Hippocampal formation (tissue), 2 donors: ENCODE measurements at places on chromosomes 13 and 19.

DNA sequence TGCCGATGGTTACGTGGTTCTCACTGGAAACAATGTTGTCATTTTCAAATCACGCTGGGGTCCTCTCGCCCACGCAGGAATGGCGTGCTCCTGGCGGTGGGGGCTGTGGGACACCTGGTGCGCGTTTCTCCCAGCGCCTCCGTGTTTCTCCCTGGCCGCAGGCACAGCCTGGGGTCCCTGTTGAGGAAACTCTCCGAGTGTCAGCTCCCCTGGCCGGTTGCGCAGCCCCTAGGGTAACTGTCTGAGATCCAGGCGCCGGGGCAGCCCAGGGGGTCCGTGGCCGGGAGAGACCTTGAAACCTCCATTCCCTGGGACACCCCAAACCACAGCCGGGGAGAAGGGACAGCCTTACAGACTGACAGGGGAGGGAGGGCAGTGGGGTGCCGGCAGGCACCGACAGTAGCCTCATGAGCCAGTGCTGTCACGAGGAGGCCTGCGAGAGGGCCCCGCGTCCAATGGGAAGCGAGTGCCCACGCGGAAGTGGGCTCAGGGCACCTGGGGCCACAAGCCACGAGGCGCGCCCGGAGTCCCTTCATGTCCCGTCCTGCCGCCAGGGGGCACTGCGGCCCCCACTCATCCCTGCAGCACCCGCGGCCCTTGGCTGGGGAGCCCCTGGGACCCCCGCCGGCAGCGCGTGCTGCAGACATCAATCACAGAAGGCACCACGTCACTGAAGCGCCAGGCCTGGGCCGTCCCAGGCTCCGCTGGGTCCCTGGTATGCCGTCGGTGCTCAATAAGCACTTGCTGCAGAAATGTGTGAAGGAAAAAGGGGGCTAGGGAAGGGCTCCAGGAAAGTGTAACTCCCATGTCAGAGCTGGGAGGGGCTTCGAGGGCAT lies 9.5 kb downstream of the ADAMTSL5 start:
- DNase-seq: peak; percentile 32

DNA sequence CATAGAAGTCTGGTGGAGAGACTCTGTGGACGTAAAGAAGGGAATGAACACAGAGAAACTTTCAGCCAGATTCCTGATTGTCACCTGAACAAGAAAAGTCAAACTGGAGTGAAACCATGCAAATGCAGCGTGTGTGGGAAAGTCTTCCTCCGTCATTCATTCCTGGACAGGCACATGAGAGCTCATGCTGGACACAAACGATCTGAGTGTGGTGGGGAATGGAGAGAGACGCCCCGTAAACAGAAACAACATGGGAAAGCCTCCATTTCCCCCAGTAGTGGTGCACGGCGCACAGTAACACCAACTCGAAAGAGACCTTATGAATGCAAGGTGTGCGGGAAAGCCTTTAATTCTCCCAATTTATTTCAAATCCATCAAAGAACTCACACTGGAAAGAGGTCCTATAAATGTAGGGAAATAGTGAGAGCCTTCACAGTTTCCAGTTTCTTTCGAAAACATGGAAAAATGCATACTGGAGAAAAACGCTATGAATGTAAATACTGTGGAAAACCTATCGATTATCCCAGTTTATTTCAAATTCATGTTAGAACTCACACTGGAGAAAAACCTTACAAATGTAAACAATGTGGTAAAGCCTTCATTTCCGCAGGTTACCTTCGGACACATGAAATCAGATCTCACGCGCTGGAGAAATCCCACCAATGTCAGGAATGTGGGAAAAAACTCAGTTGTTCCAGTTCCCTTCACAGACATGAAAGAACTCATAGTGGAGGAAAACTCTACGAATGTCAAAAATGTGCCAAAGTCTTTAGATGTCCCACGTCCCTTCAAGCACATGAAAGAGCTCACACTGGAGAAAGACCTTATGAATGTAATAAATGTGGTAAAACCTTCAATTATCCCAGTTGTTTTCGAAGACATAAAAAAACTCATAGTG lies 10.8 kb downstream of the ZNF101 start:
- no peak for DNase-seq

- no peak for DNase-seq
Measured at GRCh38 chr19:54341295-54341694, 2.3 kb upstream of the LILRA4 start.

GRCh38 chr19:45664575-45664974 lies 3.4 kb upstream of the GIPR start:
- no peak for DNase-seq

GRCh38 chr13:25902891-25903341 lies 148.9 kb downstream of the SHISA2 start:
- DNase-seq: no peak

DNA sequence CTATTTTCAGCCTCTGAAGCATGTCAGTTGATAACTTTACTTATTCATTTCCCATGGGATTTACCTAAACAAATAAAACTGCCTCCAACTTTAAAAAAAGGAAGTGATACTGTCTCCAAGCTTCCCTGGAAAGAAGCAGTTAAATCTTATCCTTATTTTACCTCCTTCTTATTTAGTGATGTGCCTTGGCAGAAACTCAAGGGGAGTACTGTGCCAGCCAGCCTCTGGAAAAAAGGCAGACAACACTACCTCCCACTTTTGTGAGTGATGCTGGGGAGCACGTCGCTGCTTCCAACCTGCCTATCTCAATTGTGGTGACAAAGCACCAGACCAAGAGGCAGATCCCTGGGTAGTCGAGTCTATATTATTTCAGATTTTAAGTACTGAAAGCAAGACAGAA lies 765.6 kb downstream of the DIAPH3 start:
- DNase-seq: no peak

GRCh38 chr19:14472202-14472938 lies 2.8 kb downstream of the PTGER1 start:
- peak; percentile 53 for DNase-seq

GRCh38 chr13:64910096-64910495 lies 2320.0 kb downstream of the PCDH9 start:
- no peak for DNase-seq

GRCh38 chr13:101979825-101980224 lies 422.0 kb downstream of the FGF14 start:
- no peak for DNase-seq

DNA sequence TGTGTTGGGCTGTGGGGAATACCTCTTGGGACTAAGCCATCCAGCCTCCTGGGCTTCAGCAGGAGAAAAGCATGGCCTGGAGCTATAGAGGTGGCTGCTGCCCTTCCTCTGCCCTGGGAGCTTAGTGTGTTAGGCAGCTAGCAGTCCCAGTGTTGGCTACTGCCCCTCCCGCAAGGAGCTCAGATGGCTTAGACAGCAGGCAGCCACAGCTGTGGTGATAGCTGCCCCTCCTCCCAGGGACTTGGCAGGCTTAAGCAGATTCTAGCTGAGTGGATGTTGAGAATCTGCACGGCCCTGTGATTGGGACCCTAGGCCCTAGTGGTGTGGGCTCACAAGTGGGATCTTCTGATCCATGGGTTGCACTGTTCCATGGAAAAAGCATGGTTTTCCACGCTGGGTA lies 264.5 kb downstream of the TDRD3 start:
- DNase-seq: no peak

- no peak for DNase-seq
Measured at GRCh38 chr19:4908781-4909155, 533 bp upstream of the UHRF1 start.

DNA sequence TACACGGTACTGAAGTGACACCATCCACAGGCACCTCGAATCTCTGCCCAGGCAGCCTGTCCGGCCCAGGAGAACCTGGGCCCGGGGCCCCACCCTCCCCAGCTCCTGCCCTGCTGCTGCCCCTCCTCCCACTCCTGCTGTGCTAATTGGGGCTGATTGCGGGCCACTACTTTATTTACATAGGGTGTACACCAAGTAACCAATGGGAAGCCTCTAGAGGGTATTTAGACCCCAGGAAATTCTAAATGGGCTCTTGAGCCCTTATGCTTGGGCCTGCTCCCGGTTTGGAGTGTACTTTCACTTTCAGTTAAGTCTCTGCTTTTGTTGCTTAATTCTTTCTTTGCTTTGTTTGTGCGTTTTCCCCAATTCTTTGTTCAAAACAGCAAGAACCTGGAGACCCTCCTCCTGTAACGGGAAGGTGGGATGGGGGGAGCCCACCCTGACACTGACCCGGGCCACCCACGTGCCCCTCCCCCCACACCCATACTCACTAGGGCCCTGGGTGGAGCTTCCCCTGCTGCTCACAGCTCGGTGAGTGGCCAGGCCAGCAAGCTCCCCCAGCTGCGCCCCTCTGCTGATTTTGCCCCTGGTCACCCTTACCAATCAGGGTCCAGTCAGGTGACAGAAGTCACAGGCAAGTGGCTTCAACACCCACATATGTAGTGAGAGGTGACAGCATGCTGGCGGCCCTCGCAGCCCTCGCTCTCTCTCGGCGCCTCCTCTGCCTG lies 9.4 kb downstream of the SCGB2B2 start:
- DNase-seq: no peak

- no peak for DNase-seq
Measured at GRCh38 chr19:39557811-39558623, 18.1 kb upstream of the EID2 start.

GRCh38 chr19:54105796-54106195 lies 3.1 kb downstream of the NDUFA3 start:
- no peak for DNase-seq

DNA sequence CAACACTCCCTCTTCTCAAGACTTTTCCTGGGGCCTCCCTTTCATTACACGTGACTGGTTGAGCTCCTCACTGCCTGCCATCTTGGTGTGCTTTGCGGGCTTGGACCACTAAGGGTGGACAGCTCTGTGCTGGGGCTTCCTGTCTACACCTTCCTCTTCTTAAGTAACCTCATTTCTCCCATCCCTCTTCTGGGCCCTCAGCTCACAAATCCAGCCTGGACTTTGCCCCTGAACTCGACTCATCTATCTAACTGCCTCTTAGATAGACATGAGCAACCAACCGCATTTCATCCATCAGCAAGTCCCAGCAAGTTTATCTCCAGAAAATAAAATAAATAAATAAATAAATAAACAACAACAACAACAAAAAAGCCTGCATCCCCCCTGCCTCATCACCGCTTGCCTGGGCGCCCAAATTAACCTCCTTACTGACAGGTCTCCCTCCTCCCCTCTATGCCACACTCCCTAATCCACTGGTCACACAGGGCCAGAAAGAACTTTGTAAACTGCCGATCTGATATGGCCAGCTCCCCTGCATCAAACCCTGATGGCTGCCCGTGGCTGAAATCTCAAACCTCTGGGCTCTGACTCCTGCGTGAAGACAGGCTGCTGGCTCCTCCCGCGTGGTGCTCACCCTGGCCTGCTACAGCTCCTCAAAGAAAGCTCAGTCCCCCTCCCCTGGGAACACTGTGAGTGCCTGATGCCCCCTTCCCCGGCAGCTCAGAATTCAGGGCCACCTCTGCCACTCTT lies 7.8 kb downstream of the ISOC2 start:
- no peak for DNase-seq

- DNase-seq: no peak
Measured at GRCh38 chr19:38036707-38037611, 130.0 kb downstream of the SIPA1L3 start.

- DNase-seq: no peak
Measured at GRCh38 chr13:21138561-21138960, 37.8 kb downstream of the SKA3 start.

DNA sequence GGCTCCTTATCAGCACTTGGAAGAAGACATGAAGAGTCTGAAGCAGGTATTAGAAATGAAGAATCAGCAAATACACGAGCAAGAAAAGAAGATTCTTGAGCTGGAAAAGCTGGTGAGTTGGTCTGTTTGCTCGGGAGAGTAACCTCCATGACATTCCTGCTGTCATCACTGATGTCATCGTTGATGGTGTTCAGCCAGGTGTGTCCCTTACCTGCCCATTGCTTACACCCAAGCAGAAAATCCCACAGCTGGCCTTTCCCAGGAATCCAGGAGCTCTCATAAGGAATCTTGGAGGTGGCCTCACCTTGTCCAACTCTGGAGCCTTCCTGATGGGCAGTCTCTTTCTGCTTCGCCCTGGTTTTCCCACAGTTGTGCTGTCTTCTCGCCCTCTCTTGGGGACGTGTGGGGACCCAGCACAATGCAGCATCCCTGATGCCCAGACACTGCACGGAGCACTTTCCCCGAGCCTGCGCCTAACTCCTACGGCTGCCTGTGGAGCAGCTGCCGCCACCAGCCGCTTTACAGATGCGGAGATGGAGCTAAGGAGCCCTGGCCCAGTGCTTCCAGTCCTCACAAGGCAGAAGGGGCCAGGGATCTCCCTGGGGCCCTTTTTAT lies 97.0 kb downstream of the SLC7A1 start:
- no peak for DNase-seq

DNA sequence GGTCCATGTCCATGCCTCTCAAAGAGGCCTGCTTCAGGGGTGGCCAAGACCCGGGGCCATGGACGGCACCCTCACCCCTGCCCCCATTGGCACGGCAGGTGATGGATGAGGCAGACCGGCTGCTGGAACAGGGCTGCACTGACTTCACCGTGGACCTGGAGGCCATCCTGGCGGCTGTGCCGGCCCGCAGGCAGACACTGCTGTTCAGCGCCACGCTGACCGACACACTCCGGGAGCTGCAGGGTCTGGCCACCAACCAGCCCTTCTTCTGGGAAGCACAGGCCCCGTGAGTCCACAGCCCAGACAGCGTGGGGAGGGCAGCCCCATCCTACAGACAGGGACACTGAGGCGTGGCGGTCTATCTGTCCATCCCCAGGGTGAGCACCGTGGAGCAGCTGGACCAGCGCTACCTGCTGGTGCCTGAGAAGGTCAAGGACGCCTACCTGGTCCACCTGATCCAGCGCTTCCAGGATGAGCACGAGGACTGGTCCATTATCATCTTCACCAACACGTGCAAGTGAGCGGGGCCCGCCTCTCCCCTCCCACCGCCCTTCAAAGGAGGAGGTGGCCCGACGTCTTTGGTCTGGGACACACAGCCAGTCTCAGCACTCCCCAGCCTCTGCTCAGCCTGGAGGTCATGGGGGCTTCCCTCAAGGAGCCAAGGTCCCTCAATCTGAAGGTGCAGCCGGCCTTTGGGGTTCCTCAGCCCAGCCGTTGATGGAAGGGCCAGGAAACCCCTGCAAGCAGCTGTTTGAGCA lies 2.9 kb downstream of the DDX49 start:
- DNase-seq: no peak

GRCh38 chr13:67860315-67860714 lies 630.2 kb upstream of the PCDH9 start:
- DNase-seq: no peak

- DNase-seq: no peak
Measured at GRCh38 chr19:39297931-39298634, 1.9 kb downstream of the IFNL1 start.

GRCh38 chr13:113028336-113029060 lies 59.5 kb downstream of the MCF2L start:
- no peak for DNase-seq

DNA sequence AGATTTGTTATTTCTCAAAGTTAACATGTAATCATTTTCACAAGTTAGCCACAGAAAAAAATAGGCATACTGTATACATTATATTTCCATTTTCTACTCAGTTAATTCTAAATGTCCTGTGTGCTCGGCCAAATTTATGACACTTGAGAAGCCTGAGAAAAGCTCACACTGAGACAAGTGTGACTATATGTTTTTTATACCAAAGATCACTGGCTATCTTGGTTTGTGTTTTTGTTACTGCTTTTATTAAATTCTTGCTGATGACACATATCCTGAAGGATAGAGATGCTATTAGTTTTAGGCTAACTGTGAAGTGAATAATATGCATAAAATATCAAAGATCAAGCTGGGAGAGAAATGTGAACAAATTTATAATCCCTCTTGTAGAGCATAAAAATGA lies 49.3 kb upstream of the IL17D start:
- no peak for DNase-seq
